ENCODE measurements at places on chromosomes 7 and 10.

GRCh38 chr10:125158601-125159485 lies 1.5 kb downstream of the CTBP2 start:
- no peak for DNase-seq

DNA sequence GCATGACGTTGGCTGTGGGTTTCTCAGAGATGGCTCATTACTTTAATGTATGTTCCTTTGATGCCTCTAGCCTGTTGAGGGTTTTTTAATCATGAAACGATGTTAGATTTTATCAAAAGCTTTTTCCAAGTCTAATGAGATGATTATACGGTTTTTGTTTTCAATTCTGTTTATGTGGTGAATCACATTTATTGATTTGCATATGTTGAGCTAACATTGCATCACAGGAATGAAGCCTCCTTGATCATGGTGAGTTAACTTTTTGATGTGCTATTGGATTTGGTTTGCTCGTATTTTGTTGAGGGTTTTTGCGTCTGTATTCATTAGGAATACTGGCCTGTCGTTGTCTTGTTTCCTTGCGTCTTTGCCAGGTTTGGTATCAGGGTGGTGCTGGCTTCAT lies 52.3 kb upstream of the PTPN12 start:
- DNase-seq: no peak

DNA sequence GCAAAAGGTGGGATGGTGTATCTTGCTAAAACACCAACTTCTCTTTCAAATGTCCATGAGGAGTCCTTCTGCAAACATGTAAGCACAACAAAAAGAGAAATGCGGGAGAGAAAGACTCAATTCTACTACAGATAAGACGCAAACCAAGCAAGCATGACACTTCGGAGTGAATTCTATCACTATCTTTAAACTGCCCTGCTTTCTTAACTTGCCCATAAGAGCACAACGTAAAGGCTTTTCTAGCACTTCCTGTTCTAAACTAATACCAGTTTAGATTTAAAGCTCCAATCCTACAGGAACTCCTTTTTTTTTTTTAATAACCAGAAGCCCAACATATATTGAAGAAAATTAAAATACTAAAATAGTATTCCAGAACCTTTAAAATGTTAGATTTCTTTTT lies 8.4 kb downstream of the RHEB start:
- no peak for DNase-seq

DNA sequence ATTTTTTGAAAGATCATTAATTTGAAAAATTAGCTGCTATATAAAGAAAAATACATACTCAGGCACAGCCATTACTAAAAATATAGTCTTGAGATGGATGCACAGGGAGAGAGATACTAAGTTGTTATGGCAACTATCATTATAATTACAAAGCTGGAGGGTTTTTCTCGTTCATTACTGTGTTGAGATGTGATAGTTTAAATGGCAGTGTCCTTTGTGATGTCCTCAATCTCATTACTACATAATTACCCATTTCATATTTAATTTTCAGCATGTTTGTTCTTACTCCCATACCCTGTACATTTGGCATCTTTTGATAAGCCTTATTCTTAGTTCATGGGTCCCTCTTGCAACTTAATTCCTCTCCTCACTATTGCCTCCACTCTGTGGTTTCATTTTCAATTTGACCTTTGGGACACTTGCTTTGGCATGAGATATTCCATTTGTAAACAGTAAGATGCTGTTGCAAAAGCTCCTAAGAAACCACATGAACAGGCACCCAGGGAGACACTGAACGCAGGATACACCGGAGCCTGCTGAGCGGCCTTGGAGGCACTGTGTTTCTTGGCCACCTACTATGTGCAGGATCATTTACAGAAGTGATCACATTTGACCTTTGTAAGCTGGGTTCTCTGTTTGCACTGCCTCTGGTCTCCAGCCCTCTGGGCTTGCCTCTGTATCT lies 4.8 kb upstream of the CPXM2 start:
- DNase-seq: no peak

GRCh38 chr10:132735923-132736391 lies 50.0 kb downstream of the NKX6-2 start:
- DNase-seq: no peak

GRCh38 chr7:23333671-23334246 lies 34.6 kb downstream of the MALSU1 start:
- no peak for DNase-seq

DNA sequence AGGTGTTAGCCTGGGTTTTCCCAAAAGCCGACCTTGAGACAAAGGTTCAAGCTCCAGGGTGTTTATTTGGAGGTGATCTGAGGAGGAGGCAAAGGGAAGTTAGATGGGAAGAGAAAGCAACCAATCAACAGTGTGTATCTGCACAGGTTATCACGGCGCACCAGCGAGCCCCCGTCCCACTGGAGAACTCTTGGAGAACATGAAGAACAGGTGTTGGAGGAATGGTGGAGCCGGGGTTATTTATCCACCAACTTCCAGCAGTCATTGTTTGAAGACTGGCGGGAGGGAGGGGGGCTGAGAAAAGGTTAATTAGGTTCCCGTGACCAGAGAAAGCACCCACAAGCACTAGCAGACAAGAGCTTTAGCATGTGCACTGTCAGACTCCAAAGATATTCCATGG lies 282.5 kb upstream of the FOXK1 start:
- DNase-seq: no peak

DNA sequence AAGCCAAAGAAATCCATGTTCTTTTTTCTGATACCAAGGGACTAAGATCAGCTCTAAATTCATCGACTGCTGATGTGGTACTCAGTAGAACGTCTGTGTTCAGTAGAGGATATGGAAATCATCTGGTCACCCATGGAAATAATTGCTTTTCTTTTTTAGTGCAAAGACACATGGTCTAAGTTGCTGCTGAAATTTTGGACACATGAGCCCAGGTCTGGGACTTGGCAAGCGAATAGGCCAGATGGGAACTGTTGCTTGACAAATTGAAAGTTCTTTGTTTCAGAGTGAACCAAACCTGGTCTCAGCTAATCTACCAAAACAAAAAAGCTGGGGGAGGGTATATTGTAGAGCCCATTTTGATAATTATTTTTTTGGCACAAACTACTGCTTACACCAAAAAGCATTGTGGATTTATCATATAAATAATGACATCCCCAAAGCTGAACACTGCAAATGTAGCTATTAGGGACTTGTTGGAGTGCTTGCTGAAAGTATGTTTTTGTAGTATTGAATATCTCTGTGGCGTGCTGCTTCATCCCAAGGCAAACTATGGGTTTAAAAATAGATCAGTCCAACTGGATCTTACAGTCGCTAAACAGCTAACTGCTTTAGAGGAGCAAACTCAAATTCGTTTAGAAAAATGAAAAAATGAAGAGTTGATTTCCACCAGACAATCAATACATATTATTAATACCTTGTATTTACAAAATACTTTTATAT lies 144.7 kb downstream of the TRIL start:
- no peak for DNase-seq

DNA sequence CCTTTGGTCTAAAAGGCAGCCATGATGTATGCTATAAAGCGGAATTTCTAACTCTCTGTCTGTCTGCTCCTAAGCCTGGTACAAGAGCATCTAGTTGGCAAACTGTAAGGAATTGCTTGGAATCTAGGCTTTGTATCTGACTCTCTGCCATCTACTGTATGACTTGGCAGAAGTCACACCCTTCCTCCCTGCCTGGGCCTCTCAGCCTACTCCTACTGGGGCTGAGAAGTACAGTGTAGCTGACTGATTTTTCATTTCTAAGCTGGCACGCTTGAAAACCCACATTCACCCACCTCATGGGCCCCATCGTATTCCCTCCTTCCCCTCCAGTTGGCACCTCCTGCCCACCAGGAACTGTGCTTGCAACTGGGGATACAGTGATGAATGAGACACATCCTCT lies 435.2 kb downstream of the PLXNA4 start:
- DNase-seq: no peak

DNA sequence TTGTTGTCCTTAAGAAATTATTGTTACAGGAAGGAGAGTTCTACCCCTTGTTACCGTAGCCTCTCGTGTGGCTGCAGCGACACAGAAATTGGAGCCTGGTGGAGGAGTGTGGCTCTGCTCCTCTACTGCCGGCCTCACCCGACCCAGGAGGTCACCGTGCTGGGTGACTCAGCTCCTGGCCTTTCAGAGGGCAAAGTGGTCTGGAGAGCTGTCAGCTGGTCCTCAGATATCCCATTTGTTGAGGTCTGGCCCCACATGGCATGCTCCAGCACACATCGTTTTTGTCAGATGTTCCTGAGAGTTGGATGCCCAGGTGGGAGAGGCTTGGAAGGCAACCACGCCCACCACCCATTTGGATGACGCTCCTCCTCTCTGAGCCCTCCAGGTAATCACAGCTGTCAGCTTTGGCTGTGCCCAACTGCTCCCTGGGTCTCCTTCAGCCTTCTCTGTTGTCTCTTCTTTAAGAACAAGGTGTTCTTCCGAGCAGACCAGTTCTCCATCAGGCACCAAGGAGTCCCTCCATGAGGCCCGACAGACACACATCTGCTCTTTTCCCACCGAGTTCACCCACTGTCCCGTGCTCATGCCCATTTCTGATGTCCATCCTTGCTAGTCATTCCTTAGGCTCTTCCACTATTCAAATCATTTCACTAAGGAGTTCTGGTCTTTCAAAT lies 80.3 kb downstream of the RAMP3 start:
- DNase-seq: no peak

GRCh38 chr7:91852263-91852741 lies 28.2 kb downstream of the MTERF1 start:
- DNase-seq: no peak

GRCh38 chr7:23347033-23347681 lies 48.0 kb downstream of the MALSU1 start:
- no peak for DNase-seq

DNA sequence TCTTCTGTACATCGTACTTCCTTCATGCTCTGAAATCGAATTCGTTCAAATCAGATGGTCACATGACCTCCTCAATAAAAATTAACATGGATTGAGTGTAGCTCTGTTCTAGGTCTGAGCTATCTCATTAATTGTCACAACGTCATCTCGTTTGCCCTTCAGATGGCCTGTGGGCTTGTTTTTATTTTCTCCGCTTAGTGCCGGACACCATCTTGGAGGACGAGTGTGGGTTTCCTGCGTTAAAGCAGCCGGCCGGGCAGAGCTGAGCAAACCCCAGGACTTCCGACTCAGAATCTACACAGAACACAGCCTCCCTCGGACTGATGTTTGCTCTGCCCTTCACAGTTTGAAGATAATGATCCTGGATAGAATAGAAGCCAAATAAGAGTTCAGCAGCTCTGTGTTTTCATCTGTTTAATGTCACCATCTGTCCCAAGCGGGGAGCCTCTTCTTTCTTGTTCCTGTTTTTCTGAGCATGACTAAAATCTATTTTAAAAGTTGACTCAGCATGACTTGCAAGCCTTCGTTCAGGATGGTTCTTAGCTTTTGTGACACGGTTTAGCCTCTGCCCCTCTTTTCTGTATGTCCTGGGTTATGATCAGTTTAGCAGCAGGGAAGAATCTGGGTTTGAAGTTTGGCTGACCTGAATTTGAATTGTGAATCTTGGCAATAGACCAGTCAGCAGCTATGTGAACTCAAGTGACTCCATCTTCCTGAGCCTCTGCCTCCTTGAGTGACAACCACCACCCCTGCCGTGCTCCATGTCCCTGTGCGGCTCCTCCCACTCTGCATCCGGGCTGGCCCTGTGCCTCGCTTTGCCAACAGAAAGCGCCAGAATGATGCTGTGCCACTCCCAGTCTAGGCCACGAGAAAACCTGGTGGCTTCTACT lies 30.6 kb upstream of the GALNTL5 start:
- no peak for DNase-seq

GRCh38 chr7:103499976-103500375 lies 54.0 kb upstream of the SLC26A5 start:
- DNase-seq: no peak

DNA sequence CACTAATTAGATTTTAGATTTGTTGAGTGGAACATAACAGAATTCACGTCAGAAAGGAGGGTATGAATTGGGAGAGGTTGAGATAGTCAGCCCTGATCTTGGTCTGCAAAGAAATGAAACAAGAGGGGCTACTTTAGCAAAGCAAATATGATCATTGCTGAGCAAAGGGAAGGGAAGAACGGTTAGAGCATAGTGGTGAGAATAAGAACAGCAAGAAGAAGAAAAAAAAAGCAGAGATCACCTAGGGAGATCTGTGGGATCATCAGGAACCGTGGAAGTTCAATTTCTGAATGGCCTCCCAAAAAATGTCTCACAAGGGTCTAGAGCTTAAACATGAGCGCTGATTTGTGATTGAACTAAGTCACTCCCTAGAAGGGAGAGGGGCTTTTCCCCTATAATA lies 156.1 kb downstream of the DGKI start:
- DNase-seq: no peak

DNA sequence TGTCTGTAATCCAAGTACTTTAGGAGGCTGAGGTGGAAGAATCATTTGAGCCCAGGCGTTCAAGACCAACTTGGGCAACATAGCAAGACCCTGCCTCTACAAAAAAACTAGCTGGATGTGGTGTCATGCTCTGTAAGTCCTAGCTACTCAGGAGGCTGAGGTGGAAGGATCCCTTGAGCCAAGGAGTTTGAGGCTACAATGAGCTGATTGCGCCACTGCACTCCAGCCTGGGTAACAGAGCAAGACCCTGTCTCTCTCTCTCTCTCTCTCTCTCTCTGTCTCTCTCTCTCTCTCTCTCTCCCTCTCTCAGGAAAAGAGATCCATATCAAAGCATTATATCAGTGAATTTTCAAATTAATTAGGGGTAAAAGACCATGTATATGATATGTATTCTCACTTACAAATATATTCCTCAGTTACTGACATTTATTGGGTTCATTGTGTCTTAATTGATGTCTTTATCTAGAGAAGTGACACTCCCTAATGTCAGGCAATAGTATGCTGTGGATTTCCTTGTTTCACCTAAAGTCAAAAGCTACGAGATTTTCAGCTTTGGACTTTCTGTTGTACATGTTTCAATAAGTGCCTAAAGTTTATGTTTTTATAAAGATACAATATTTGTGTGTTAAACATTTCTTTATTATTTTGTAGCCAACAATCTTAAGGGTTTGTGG lies 76.7 kb downstream of the SHH start:
- no peak for DNase-seq

GRCh38 chr7:142709921-142710320 lies 39.4 kb upstream of the PRSS1 start:
- DNase-seq: no peak

GRCh38 chr10:88065383-88066049 lies 202.1 kb downstream of the PTEN start:
- no peak for DNase-seq

DNA sequence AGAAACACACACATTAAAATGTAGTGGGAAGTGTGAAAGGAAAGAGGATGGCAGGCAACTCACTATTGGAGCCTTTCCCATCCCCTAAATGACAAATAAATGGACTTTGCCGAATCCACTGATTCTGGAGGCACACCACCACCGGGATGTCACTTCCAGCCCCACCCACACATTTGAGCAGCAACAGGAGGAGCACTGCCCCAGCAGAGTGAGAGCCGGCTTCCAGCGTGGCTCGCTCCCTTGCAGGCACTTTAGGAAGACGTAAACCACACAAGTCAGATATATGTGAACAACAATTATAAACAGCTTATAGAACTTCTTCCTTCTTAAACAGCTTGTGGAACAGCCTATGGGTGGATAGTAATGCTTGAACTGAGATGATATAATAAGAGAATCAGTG lies 191.0 kb downstream of the DGKI start:
- DNase-seq: no peak
